ENCODE measurements at places on chromosomes 7 and 10. TPM values are rescaled to one million over a fixed set of nuclear protein-coding genes. Genes with fewer than 3 reads are reported as not detected.

Gene ZNF487
- total RNA-seq, result 2.8 TPM

DNA sequence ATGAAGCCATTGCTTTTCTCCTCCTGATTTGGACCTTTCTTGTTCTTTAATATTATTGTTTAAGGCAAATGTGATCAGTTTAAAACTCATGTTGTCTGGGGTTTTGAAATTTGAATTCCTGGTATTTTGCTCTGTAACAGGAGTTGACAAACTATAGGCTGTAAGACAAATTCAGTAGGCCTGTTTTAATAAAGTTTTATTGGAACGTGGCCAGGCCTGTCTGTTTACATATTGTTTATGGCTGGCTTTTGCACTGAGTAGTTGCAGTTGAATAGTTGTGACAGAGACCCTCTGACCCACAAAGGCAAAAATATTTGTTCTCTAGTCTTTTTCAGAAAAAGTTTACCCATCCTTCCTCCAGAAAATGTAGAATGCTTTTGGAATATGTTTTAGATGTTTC lies 29.8 kb downstream of the STARD3NL start:
- DNase-seq, result no peak

DNA sequence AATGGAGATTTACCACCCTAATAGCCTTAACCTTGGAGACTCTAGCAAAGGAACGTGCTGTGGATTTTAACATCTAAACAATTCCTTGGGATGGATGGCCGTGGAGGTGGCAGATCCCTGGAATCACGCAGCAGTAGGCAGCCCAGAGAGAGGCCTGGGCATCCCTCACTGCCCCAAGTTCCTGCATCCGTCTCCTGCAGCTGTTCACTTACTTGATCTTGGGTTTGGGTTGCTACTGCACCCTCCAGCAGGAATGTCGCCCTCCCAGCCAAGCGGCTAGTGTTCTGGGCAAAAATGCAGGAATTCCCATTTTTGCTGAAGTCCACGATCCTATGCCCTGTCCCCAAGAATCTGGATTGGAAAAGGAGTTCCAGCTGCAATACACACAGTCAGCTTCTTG lies 166.7 kb upstream of the SH2B2 start:
- DNase-seq, result no peak

- DNase-seq, result no peak
Measured at GRCh38 chr10:116240157-116240950, 32.7 kb downstream of the GFRA1 start.

Gene IRF5
- 0.90 TPM for total RNA-seq

- no peak for DNase-seq
Measured at GRCh38 chr7:13834328-13834761, 155.1 kb downstream of the ETV1 start.

Data from mesothelial cell of epicardium (in vitro differentiated cells).